NCI-H69 (cell line): ENCODE measurements at places on chromosomes 6 and 20.

- peak; percentile 16 for DNase-seq
Measured at GRCh38 chr20:21575167-21575566, 61.3 kb upstream of the NKX2-2 start.

GRCh38 chr6:44291841-44292240 is 21.3 kb downstream of the AARS2 start:
- DNase-seq = no peak

DNA sequence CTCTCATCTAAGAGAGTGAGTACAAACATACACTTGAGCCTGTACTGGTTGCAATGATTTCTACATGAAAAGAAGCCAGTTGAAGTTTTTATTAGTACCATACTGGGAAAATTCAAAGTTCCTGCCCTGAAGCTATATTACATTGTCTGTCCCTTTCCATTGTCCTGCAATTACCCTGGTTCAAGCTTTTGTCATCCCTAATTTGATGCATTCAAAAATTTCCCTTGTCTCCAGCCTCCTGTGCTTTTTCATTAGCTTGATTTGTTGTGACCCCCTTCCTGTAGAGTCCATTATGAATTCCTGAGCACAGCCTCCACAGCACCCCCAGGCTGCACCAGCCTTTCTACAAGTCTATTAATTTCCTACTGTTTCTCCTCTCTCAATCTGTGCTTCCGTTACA is 46.4 kb downstream of the VGLL2 start:
- no peak for DNase-seq

GRCh38 chr6:168053957-168054471 is 25.0 kb downstream of the FRMD1 start:
- no peak for DNase-seq

DNA sequence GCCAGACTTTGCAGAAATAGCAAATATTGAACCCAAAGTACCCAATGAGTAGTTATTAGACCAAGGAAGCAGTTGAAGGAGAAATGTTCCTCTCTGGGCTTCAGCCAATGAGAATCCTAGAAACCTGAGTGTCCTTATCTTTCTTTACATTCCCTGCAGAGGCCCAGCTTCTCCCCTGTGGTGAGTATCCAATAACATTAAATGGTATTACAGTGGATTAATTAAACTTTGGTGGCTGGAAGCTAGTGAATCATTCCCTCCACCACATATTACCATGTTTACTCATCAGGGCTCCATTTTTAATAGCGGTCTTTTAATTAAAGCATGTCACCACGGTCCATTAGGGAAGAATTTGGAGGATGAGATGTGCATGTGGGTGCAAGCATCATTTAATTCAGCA is 74.0 kb downstream of the UNC5CL start:
- DNase-seq = peak; percentile 21

DNA sequence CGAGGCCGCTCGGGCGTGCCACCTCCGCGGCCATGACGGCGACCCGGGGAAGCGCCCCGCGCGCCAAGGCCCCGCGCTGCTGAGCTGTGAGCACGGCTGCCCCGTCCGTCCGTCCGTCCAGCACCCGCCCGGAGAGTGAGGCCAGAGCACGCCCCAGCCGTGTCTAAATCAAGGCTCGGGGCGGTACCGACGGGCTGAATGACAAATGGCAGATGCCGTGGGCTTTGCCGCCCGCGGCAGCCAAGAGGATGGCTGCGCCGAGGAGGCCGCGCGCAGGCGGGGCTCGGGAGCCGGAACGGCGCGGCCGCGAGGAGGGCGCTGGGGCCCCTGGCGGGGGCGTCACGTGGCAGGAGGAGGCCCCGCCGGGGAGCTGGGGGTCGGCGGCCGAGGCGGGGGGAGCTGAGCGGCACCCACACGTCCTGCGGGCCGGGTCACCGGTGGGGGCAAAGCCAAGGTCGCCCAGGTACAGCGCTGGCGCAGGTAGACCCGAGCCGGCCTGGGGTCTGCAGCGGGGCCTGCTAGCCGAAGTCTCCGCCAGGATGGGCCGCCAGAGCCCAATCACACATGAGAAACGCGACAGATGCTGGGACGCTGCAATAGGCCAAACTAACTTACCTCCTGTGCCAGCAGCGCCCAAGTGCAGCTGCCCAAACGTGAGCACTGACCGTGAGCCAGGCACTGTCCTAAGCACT is at the start of gene PLAGL1:
TSS of gene PLAGL1 (minus strand) at position 140 of the 692 bp plus-strand sequence. CDS start 60,123 bp downstream, outside the sequence.
- DNase-seq = peak; percentile 58

DNA sequence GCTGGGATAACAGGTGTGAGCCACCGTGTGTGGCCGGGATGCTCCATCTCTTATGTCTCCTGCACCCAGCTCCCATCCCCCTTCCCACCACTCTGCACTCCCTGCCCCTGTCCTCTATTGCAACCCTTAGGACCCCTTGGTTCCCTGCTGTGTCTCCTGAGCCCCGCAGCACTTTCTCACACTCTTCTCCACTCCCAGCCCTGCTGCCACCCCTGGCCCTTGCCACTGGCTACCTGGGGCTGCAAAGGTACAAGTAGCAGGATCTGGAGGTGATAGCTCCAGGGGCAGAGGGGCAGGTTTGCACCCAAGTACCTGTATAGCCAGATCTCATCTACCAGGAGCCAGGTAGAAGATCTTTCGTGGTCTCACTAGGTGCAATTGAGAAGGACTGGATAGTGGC is 6.6 kb upstream of the CPXM1 start:
- DNase-seq = no peak

- peak; percentile 12 for DNase-seq
Measured at GRCh38 chr6:26502165-26502564, 2.1 kb downstream of the BTN1A1 start.

GRCh38 chr6:71544906-71545305 is 256.3 kb downstream of the OGFRL1 start:
- DNase-seq = no peak

DNA sequence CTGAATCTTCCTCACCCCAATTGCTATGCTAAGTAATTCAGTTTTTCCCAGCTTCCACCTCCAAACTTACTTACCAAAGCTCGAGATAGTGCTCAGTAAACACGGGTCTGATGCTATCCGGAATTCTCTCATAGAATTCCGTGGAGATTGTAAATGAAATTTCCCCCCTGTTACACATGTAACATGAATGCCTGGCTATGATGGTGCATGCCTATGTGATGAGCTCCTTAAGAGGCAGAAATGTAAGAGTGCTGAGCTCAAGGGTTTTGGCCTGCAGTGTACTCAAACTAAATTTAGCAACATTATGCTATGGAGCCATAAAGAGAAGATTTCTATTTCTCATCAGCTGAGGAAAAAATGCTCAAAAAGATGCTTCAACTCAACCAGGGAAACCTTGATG is 133.4 kb upstream of the FUT9 start:
- no peak for DNase-seq

DNA sequence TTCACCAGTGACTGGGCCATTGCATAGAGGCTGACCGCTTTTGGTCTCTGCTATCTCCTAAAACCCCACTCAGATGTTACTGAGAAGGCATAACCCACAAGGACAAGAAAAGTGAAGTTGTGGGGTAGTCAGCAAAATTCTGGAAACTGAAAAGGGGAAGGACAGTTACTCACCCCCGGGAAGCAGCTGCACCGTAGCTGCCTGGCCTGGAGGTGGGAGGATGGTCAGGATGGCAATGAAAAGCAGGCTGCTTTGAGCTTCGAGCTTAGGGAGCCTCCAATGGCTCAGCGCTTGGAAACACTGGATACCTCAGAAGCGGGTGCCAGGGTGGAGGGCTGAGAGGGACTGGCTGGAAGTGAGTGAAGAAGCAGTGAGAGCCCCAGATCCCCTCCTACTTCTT is 56.0 kb downstream of the KCNK5 start:
- DNase-seq = no peak
